Activated CD8-positive, alpha-beta memory T cell treated with anti-CD3 and anti-CD28 coated beads for 24 hours (primary cell): ENCODE measurements at places on chromosomes 2 and 18.

- DNase-seq: no peak
Measured at GRCh38 chr2:207974216-207974605, 51.1 kb downstream of the PLEKHM3 start.

GRCh38 chr2:232993231-232993821, 19.7 kb downstream of the NGEF start:
- no peak for DNase-seq

DNA sequence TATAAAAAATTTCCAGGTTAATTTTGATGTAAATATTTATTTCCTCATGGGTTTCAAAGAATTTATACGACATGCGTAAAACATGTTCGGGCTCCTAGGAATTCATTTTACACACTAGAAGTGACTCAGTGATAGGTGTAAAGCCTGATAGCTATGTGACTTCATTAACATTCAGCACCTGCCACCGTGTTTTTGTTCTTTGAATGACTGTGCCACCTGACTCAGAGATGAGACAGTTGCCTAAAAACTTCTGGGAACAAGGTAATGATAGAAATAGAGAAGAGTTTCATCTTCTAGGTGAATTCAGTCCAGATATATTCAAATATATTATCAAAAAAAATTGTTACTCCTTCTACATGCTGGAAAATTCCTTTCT, 10.0 kb downstream of the IL1R2 start:
- no peak for DNase-seq

DNA sequence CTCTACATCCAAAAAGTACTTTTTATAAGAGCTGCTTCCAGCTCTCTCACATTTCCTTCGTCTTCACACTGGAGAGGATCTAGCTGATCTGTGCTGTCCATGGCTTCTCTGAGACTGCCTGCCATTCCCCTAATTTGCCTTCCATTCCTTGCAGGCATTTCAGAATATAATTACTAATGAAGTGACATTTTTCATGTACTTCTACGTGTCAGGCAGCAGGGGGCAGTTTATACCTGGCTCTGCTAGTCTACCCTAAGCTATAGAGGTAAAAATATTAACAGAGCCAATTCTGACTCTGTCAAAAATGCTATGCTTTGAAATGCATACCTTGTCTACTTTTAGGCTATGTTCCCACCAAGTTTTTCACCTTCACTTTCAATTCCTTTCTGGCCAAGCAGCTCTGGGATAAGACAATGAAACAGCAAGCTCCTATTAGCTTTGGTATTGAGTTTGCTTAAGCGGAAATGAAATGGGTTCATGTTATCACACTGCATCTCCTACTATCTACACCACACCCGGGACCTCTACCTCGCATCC, 81.9 kb downstream of the MEP1B start:
- DNase-seq: no peak

DNA sequence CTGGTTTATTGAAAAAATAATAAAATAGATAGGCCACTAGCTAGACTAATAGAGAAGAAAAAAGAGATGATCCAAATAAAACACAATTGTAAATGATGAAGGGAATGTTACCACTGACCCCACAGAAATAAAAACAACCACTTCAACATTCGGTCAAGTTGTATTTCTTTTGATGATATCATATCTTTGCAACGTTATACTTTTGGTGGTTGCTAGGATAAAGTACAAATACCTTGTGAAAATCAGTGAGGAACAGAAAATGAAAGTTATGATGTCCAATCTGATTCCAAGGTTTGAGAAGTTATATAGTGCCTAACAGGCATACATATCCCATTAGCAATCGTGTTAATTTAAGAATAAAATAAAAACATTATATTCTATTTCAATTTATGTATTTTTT, 6.6 kb upstream of the ASNSD1 start:
- DNase-seq: no peak

- DNase-seq: no peak
Measured at GRCh38 chr2:235501673-235502031, 7.8 kb downstream of the AGAP1 start.

- DNase-seq: no peak
Measured at GRCh38 chr2:205293559-205293958, 388.7 kb upstream of the NRP2 start.

DNA sequence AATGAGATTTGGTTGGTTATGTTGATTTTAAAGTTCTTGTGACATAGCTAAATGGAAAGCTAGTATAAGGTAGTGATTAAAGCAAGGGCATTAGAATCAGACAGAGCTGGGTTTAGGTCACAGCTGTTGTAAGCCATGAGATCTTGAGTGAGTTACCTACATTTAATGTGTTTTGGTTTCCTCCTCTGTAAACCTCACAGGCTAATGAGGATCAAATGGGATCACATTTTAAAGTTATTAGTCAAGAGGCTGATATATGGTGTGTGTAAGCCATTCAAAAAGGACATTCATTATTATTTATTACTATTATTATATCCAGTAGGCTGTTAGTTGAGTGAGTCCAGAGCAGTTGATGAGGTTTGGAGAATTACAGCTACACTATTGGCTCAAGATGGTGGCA, 416.2 kb downstream of the IRS1 start:
- DNase-seq: no peak
